ENCODE measurements at places on chromosomes 13 and 19.

- H3K27me3 ChIP-seq = peaks cover 3% of the 10 kb centered on the region
- no peaks in the 10 kb centered on the region for H3K36me3 ChIP-seq
- DNase-seq = no peak
- H3K4me3 ChIP-seq = no peak overlapping the region
- H3K27ac ChIP-seq = no peak overlapping the region
Measured at GRCh38 chr19:48258350-48258749, 2.6 kb upstream of the CARD8 start.

GRCh38 chr13:33284916-33285315 is 639 bp downstream of the STARD13 start:
- peaks cover 39% of the 10 kb centered on the region for H3K4me1 ChIP-seq
- no peaks in the 10 kb centered on the region for H3K36me3 ChIP-seq
- H3K27me3 ChIP-seq = peaks cover 2% of the 10 kb centered on the region
- H3K27ac ChIP-seq = peak overlapping the region; percentile 56
- peak overlapping the region; percentile 92 for H3K4me3 ChIP-seq

- peaks cover 4% of the 10 kb centered on the region for H3K4me1 ChIP-seq
- no peak overlapping the region for H3K4me3 ChIP-seq
- H3K36me3 ChIP-seq = no peaks in the 10 kb centered on the region
- H3K27ac ChIP-seq = no peak overlapping the region
- no peaks in the 10 kb centered on the region for H3K27me3 ChIP-seq
- DNase-seq = no peak
Measured at GRCh38 chr13:91359111-91359510, 11.6 kb downstream of the MIR17HG start.

DNA sequence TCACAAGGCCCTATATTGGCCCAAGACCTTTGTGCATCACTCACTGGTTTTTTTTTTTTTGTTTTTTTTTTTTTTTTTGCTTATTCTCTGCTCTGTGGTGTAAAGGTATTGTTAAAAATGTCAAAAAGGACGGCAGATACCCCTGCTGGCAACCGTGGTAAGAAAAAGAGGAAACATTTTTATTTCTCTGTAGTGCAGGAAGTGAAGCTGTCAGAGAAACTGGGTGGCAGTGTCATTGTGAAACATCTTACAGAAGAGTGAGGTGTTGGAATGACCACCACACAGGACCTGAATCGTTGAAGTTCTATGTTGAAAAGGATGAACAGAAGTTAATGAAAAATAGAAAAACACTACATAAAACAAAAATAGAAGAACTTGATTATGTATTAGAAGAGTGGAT is 346.4 kb downstream of the FGF9 start:
- H3K27me3 ChIP-seq = no peaks in the 10 kb centered on the region
- H3K4me3 ChIP-seq = no peak overlapping the region
- DNase-seq = no peak
- H3K4me1 ChIP-seq = no peaks in the 10 kb centered on the region

- no peaks in the 10 kb centered on the region for H3K36me3 ChIP-seq
- peaks cover 12% of the 10 kb centered on the region for H3K27me3 ChIP-seq
- peaks cover 3% of the 10 kb centered on the region for H3K4me1 ChIP-seq
- H3K27ac ChIP-seq = no peak overlapping the region
- peak; percentile 81 for DNase-seq
Measured at GRCh38 chr19:46537136-46538097, 41.8 kb upstream of the PNMA8B start.

DNA sequence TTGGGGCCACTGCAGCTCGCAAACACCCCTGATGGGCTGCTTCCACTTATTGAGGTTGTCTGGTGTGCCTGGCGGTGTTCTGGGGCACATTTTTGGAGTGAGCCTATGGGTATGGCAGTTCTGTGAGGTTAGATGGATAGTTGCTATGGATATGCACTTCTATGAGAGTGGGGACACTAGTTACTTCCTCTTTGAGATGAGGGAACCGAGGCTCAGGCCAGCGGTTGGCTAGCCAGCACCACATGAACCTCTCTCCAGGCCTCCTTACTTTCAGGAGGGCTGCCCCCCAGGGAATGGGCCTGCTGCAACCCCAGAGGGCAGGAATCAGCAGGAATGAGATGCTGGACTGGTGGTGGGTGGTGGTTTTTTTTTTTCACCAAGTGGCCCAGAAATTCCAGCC is 13.5 kb upstream of the PRR19 start:
- H3K4me3 ChIP-seq = no peak overlapping the region
- peaks cover 4% of the 10 kb centered on the region for H3K36me3 ChIP-seq
- peaks cover 11% of the 10 kb centered on the region for H3K27me3 ChIP-seq
- H3K27ac ChIP-seq = no peak overlapping the region
- peaks cover 11% of the 10 kb centered on the region for H3K4me1 ChIP-seq
- no peak for DNase-seq
